GM19239 (cell line): ENCODE measurements at places on chromosomes 16 and 17.

GRCh38 chr17:8745586-8746500 is 1.2 kb upstream of the CCDC42 start:
- DNase-seq, result peak; percentile 87

DNA sequence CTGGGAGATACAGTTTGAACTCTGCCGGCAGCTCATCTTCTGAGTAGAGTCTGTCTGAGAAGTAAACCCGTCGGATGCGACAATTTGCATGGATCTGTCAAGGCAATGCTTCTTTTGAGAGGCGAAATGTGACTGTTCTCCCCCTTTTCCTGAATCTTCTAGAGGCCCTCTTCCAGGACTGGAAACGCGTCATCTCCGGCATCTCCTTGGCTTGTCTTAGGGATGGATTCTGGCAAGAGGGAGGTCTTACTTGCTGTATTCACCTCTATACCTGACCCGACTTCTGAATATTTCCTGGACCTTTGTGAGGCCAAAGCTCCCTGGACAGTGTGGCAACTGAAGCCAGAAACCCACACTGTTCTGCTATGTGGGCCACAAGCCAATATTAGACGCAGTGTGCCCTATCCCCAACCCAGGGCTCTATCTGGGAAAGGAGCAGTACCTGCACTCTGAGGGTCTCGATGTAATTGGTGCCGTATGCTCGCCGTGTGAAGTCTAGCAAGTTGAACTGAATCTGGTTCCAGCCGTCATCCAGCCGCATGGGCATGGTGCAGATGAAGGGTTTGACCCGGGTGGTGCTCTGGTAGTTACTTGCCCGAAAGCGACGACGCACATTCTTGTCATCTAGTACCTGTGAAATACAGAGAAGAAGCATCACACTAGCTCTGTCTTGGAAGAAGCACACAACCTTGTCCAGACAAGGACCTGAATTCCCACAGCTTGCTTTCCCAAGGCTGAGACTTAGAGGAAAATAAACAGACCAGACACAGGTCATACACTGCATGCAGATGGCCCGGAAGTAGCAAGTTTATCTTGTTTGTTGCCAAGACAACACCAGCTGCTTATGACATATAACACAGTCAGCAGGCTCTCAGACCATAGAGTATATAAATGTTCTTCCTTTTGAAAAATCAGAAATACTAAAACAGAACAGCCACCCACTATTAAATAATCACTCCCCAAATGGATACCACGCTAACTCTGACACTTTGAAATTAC is 14.1 kb downstream of the CFAP20 start:
- DNase-seq, result no peak

DNA sequence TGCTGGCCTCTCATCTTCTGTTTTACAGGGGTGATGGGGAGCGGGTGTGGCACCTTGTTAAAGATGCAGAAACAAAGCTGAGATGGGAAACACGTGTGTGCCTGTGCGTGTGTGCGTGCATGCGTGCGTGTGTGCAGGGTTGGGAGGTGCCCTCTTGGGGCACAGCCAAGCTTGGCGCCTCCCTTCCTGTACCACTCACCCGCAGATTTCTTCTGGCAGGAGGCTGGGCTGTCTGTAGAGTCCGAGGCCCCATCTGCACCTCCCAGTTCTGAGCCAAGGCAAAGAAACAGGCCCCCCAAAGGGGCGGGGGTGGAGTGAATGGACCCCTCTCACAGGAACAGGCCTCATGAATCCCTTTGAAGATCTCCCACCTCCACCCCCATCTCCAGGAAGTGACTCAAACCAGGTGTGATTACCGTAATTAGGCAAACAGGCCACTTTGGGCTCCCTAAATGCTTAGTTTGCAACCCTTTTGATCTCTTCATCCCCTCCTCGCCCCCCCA is 20.9 kb downstream of the TNS4 start:
- DNase-seq, result no peak

DNA sequence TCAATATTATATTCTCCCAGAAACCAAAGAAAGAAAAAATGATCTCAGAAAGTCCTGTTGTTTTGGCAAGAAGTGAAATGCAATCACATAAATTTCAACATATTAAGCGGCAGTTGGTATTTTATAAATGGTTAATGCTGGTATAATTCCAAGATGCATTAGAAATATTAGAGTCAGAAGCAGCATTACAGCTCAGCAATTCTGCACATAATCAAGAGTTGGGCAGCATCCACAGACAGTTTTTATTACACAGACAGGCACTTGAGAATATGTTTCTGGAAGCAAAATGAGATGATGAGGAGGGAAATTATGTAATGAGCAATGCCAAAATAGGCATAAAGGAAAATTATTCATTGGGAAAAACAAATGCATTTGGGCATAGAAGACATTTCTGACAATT is 148.1 kb downstream of the KCNJ2 start:
- DNase-seq, result no peak

DNA sequence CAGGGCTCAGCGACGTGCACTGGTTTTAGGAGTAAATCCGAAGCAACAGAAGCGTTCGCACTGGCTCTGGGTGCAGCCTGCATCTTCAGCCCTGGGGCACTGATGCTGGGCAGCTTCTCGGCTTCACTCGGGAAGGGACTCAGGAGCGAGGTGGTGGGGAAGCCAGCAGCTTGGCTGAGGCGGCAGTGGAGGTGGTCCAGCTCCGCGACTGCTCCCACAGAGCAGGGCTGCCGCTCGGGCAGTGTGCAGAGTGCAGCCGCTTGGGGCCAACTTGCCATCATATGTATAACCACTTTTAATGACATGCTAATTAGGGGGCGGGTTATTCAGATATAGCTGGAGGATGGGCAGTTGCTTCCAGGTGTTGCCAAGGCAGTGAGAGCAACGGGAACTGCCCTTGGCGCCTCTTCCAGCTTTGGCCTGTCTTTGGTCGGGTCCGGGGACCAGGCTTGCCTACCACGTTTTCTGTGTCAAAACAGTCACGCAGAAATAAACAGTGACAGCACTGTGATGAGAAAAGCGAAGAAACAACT is 26.7 kb downstream of the METRNL start:
- DNase-seq, result no peak

DNA sequence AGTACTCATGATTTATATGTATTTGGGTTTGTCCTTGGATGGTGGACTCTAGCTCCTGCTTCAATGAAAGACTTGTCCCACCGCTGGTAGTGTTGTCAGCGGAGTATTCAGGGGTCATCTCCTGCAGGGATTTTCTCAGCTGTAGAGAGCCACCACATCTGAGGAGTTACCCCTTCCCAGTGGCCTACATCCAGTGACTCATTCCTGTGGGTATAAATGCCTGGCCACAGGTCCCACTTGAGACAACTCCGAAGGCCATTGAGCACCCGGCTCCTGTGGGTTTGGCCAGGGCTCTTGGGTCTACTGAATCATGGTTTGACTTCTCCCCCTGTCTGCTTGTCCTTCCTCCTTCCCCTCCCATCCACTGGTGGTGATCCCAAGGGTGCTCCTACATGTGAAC is 34.6 kb upstream of the WSB1 start:
- no peak for DNase-seq

DNA sequence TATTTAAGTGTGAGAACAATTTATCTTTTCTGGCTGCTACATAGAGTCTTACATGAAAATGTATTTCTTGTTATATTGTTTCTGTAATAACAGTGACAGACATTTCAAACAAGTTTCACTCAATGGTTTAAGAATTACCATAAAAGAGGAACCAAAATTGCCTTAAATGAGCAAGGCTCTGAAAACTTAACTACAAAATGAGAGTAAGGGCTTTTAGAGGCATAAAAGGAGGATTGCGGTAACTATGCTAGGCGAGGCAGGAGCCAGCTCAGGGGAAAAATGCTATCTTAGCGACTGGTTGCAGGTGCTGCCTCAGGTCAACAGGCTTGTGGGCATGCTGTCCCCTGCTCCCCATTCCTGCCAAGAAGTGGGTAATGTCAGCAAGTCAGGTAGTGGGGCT is 81.7 kb upstream of the MSI2 start:
- peak; percentile 20 for DNase-seq

DNA sequence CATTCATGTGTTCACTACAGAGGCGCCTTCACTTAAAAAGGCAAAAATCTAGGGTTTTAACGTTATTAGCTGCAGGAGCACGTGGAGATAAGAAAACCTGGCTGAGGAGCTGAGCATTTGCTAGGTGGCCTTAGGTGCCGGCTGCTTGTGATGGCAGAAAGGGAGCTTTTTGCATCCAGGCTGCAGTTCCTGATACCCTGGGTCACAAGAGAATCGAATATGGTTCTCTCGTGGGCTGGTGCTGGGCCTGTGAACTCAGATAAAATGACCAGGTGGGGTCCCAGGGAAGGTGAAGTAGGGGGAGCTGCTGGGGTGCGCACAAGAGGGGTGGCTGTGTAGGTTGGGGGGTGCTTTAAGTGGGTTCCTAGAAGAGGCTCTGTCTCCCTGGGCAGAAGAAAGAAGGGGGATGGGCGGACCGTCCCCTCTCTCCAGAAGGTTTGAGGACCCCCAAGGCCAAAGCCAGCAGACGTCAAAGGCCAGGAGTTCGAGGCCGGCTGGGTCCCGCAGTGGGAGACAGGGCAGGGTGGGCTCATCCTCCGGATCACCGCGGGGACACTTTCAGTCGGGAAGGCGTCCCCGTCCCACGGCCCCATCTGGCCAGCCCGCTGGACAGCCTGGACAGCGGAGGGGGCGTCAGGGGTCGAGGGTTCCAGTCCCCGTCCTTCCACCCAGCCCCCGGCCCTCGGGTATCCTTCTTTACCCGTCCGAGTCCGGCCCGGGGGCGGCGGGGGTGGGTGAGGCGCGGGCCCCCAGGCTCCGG is 740 bp upstream of the CMIP start:
- no peak for DNase-seq

DNA sequence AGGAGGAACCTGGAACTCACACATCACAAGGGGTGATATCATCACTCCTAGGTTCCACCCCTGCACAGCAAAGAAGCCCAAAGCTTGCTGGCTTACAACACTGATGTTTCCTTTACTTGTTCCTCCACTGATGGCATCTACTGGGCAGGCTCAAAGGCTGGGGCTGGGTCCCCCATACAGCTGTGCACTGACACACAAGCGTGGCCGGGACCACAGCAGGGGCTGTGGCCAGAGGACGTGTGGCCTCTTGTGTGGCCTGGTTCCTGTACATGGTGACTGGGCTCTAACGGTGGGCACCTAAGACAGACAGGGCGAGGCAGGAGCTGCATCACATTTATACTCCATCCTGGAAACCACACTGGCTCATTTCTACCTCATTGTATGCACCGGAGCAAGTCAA is 264.4 kb upstream of the FOXF1 start:
- DNase-seq, result no peak

DNA sequence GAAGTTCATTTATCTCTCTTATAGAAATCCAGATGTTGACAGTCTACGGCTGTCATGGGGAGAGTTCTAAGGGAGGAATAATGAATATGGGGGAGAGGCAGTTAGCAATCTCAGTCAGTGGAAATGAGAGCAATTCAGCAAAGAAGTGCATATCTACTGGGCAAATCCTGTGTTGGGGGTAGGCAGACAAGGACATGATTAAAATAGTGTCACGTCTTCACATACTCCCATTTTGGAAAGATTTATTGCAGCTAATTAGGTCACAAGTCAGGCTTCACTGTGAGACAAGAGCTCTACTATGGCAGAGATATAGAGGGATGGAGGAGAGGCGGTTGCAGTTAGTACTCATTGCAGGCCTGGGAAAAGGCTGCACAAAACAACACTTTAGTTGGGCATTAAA is 29.8 kb downstream of the LRRC36 start:
- DNase-seq, result no peak

- DNase-seq, result no peak
Measured at GRCh38 chr17:67526700-67527099, 149.6 kb downstream of the PITPNC1 start.
